CD8-positive, alpha-beta memory T cell (primary cell): ENCODE measurements at places on chromosomes 5 and 9.

DNA sequence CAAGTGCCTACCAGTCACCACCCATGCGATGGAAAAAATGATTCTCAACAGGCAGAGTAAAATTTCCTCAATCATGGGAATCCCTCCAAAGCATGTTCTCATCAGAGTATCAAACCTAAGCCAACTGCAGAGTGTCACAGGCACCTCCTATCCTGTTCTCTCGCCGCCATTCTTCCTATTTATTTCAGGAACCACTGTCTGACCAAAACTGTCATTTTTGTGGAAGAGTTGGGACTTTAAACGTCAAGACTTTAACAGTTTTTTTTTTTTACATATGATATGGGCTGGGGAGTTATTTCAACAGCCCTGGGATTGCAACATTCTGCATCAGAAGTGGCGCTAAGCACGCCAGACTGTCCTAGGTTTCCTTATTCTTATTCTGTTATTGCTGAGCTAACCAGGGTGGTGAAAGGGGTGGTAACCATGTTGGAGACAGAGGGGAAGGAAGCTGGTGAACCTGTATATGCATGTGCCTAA lies 29.5 kb downstream of the PFDN1 start:
- DNase-seq = no peak

GRCh38 chr9:126150411-126151030 lies 176.1 kb upstream of the MVB12B start:
- DNase-seq = no peak

DNA sequence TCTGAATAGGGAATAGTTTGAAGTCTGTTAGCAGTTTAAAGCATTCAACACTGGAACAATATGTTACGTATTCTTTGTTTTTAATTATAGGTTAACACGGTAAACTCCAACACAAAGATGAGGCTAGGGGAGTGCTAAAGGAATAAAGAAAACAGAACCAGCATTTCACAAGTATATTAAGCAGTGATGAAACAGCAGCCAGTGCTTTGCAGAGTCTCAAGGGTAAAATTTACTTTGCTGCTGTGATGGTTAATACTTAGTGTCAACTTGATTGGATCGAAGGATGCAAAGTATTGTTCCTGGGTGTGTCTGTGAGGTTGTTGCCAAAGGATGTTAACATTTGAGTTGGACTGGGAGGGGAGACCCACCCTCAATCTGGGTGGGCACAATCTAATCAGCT lies 30.0 kb upstream of the GSN start:
- no peak for DNase-seq

DNA sequence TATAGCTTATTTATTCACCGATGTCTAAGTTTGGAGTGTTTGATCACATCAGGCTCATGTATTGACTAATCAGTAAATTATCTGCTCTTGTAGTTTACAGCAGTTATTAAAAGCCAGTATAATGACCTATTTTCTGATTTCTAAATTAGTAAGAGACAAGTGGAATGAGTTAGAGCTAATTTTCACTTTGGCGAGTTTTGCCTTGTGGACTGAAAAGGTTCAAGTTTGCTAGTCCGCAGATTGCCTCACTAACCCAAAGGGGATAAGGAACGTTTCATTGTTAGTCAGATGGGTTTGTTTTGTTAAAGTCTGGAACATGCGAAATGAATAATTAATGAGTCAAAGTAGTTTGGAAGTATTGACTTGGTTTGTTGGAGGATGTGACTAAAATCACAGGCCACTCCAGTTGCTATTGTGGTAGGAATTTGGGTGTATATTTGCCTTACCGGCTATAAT lies 40.1 kb downstream of the SMARCA2 start:
- DNase-seq = no peak

DNA sequence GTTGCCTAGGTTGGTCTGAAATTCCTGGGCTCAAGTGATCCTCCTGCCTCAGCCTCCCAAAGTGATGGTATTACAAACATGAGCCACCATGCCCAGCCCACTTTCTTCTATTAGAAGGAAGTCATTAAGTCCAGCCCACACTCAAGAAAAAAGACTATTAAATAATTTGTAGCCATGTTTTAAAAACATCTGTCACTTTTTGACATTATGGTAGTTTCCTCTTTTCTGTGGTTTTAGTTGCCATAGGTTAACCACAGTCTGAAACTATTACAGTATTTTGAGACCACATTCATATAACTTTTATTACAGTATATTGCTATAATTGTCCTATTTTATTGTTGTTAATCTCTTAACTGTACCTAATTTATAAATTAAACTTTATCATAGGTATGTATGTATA lies 31.9 kb upstream of the C5orf24 start:
- no peak for DNase-seq

DNA sequence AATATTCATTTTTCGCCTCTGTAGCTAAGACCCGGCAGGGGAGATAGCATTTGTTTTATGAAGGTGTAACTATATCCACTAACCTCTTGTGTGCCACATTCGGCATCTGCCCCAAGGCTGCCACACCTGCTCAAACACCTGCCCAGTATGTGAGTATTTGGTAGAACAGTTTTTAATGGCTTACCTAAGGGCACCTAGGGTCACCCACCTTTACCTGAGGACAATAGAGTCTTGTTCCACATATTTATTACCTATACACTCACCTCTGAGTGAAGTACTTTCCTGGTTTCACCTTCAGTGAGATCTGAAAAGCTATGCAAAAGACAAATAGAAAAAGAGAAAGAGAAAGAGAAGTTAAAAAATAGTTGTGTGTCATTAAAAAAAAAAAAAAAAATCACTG lies 68.0 kb upstream of the PIP5K1B start:
- DNase-seq = no peak

DNA sequence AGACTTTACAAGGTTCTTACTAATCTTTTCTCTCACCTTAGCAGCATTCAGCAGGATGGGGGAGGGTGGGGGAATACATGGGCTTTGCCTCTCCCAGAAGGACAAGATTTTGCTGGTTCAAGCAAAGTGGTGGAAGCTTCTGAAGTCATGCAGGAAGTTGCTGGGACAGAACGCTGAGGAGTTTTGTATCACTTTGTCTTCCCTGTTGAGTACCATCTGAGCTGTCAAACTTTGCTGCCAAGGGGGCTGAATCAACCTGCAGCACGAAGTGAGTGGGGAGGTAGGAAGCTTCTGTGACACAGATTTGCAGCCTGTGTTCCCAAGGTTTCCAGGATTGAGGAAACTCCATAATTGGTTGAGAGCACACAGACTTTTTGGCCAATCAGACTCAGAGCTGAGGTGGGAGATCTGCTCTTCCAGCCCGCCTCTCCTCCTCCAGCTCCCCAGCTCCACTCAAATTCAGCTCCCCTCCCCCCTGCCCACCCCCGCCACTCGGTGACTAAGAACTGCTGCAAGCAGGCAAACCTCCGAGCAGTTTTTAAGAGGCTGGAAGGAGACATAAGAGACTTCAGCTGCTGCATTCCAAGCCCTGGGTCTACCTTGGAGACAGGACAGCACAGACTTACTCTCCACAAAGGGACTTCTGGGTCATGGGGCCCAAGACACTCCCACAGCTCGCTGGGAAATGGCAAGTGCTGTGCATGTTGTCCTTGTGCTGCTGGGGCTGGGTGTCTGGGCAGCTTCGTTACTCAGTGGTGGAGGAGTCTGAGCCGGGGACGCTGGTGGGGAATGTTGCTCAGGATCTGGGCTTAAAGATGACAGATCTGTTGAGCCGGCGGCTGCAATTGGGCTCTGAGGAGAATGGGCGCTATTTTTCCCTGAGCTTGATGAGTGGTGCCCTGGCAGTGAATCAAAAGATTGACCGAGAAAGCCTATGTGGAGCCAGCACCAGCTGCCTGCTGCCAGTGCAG lies at the start of gene PCDHGC5:
PCDHGC5 (plus strand) TSS at position 491 of the 971 bp plus-strand sequence; CDS start at position 651, 160 bp downstream.
- no peak for DNase-seq

GRCh38 chr5:131005963-131006684 lies 158.9 kb downstream of the HINT1 start:
- no peak for DNase-seq

DNA sequence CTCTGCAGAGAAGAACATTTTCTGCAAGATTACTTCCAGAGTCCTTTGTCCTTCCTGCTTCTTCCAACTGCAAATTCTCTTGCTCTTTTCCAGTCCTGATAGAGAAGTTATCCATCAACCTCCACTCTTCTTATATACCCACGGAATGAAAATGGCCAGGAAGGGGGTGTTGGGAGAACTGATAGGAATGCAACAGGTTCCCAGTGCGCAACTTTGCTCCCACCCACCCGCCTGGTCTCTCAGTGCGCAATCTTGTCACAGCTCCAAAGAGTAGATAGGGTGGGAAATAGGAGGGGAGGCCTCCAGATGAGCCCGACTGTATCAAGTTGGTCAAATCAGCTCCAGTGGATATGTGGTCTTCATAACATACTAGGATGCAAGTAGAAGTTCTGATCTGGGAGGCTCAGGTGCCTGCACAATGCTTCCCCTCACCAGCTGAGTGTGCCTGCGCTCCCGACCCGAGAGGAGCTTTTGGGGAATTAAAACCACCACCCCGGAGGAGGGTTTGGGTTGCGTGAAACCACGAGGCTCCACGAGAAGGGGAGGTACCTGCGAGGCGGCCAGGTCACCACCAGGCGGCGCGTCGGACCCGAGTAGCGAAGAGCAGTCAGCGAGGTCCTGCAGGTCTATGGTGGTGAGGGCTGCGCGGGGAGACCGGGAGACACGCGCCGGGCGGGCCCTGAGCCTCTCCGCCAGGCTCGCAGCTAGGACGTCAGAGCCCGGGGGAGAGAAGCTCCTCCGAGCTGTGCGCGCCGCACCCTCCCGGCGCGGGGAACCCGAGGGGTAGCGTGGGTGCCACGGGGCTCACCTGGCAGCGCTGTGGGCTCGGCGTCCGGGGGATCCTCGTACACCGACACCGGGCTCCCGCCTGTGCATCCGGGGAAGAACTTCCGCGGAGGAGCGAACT lies 835 bp downstream of the MCIDAS start:
- DNase-seq = no peak

DNA sequence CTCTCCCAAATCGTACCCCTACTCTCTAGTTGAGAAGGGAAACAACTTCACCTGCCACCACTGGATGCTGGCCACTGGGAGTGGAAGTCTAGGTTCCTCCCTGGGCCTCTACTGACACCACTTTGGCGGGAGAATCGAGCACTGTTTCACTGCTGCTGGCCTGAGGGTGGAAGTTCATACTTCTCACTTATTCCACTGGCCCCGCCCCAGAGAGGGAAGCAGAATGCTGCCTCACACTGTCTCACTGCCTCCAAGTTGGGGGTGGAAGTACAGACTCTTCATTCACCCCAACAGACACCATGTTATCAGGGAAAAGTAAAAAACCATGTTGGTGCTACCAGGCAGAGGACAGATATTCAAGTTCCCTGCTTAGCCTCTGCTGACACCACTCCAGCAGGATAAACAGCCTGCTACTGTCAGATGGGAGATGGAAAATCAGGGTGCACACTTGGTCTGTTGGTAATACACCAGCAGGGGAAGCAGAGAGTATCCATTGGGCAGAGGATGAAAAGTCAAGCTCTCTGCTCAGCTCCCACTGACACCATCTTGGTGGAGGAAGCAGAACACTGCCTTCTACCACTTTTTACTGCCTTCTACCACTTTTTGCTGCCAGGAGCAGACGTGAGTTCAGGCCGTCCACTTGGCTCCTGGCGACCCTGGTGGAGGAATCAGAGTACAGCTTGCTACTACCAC lies 159.4 kb downstream of the SIL1 start:
- DNase-seq = no peak

- no peak for DNase-seq
These were observed 95.9 kb upstream of the PCSK1 start for GRCh38 chr5:96528826-96529474.

- DNase-seq = no peak
These were observed 40.7 kb upstream of the PPP2R2B start for GRCh38 chr5:146919304-146919703.

- no peak for DNase-seq
These were observed 48.7 kb upstream of the SPATA31D4 start for GRCh38 chr9:81879501-81879916.

- DNase-seq = no peak
These were observed 85.8 kb upstream of the TAS2R1 start for GRCh38 chr5:9715891-9716335.

GRCh38 chr9:92300936-92301335 lies 7.4 kb upstream of the IARS1 start:
- DNase-seq = no peak

DNA sequence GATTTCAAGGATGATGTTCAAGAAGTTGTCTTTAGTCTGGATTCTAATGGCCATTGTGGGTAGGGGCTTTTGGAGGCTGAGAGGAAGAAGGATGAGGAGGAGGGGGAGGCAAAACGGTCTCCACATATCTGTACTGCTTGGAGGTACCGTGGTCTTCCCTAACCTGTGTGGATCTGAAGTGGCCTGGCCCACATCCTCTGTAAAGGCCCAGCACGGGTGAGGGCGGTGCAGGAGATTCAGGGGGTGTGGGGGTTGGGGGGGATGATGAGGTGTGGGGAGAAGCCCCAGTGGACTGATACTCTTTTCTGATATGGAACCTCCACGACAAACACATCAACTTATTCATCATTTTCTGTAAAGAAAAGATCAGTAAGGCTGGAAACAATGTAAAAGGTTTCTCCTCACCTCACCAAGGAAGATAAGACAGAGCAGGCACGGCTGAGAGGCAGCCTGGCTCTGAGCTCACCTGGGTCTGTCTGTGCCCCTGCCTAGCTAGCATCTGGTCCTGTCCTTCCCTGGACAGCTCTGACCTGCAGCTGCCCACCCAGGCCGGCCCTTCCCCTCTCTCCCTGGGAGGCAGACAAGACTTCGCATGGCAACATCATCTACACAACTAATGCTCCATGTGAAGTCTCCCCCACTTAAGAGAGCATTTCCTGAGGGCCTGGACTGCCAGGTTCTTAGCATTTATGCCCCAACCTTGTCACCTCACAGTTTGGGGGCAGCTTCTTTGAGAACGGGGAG lies 5.6 kb upstream of the IL3 start:
- no peak for DNase-seq

DNA sequence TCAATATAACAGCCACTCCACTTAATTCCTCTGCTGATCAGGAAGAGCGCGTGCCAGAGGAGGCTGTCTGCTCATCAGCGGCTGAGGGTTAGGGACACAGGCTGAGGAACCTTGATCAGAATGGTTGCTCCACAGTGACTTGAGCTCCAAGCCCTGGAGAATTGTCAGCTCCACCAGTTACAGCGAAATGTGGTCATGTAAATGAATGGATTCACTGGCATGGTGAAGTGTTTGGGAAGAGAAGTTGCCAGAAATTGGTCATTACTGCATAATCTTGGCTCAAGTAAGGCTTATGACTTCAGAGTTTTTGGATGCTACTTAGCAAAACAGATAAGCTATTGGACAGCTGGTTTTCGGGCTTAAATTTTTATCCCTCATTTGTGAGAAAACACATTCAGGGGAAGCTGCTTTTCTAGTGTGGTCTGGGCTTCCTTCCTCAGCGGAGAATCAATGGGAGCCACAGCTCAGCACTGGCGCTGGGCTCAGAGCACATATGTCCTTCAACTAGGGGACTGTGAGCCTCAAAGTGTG lies 65.0 kb downstream of the PRRT1B start:
- DNase-seq = no peak

GRCh38 chr9:88161144-88161543 lies 22.9 kb upstream of the SPATA31C2 start:
- DNase-seq = no peak

DNA sequence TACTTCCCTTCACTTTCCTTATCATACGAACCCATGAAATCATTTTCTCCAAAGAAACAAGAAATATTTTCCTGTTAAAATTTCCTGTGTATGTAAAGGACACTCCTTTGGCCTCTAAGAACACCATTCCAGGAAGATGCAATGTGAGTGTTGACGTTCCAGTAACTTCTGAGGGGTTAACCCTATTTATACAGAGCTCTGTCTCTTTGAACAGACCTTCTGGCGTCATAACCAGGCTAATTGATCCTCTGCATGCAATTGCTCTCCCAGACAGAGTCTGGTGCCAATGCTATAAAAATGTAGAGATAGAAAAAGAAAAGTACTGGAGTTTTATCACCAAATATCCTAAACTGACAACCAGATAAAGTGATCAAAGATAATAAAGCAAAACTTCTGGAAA lies 218.5 kb downstream of the TLE1 start:
- DNase-seq = no peak

- no peak for DNase-seq
These were observed 261.0 kb upstream of the GRIN3A start for GRCh38 chr9:101999441-101999840.
